ENCODE measurements at places on chromosomes 7 and 10.

GRCh38 chr10:14330388-14331061 is at the start of gene FRMD4A:
FRMD4A (minus strand) TSS chr10:14330924.
- no peak for DNase-seq

DNA sequence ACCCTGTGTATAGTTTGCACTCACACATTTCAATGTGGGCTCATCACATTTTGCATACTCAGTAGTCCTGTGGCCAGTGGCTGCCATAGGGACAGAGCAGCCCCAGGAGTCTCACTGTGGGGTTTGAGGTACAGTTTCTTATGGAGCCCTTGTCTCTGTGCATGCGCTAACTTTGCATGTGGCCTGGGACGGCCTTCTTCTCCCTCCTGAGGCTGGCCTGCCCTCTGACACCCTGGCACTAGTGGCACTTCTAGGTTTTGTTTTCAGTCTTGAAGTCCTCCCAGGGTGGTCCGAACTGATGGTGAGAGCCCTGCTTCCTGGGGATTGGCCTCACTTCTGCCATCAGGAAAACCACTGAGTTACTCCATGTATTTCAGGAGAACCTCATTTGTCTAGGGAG is 21.2 kb downstream of the NACAD start:
- no peak for DNase-seq

- no peak for DNase-seq
These were observed 23.0 kb downstream of the NRF1 start for GRCh38 chr7:129634361-129635034.

DNA sequence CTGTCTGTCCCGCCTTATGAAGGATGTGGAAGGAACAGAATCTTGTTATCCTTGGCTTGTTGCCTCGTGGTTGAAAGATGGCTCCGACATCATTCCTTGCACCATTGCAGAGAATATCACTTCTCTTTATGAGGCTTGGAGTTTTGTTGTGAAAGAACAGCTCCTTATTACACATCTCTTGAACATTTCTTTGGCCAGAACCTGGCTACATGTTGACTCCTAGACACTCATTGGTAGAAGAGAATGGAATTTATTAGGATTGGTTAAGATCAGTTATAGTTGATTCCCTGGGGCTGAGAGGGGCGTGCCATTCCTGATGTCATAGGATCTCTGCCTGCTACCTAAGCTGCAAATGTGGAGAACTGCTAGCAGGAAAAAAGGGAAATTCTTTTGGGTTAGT is 180.5 kb upstream of the CTBP2 start:
- no peak for DNase-seq

DNA sequence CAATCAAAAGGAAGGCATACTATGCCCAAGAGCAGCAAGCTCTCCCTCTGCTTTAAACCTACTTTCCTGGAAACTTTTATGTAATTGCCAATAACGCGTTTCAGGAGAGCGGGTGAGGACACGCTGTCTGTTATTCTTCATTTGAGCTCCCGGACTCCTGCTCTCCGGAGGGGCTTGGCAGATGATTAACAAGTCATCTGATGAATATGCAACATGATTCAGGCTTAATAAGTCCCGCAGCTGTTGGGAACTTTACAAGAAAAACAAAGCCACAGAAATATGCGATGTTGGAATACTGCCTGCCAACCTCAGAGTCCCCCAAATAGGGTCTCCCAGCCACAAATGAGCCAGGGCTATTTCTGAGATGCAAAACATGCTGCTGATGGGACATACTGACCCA is 348.0 kb downstream of the GPAM start:
- no peak for DNase-seq

GRCh38 chr10:74544106-74544505 is 282.3 kb upstream of the KAT6B start:
- no peak for DNase-seq

GRCh38 chr10:113550365-113550764 is 2.5 kb upstream of the HABP2 start:
- no peak for DNase-seq

Data from activated naive CD8-positive, alpha-beta T cell treated with anti-CD3 and anti-CD28 coated beads for 36 hours (primary cell).